ENCODE measurements at places on chromosomes 6 and 20. TPM values are rescaled to one million over a fixed set of nuclear protein-coding genes. Genes with fewer than 3 reads are reported as not detected.

HLA-DRB5 gene
- polyA plus RNA-seq: 61.4 TPM

ADISSP gene
- 103 TPM for polyA plus RNA-seq

GSTA2 gene
- 0.54 TPM for polyA plus RNA-seq

SLC22A3 gene
- polyA plus RNA-seq: 34.6 TPM

JAG1 gene
- polyA plus RNA-seq: 60.5 TPM

GRM4 gene
- polyA plus RNA-seq: 0.06 TPM

TRAPPC3L gene
- 0.08 TPM for polyA plus RNA-seq

Measured in ovary (tissue), 10 donors.